NCI-H1436 (cell line): ENCODE measurements at places on chromosomes 4 and X.

GRCh38 chr4:156660465-156660864 lies 311.1 kb downstream of the PDGFC start:
- no peak for DNase-seq

- no peak for DNase-seq
Observed at GRCh38 chr4:39900966-39901365, 76.7 kb downstream of the PDS5A start.

DNA sequence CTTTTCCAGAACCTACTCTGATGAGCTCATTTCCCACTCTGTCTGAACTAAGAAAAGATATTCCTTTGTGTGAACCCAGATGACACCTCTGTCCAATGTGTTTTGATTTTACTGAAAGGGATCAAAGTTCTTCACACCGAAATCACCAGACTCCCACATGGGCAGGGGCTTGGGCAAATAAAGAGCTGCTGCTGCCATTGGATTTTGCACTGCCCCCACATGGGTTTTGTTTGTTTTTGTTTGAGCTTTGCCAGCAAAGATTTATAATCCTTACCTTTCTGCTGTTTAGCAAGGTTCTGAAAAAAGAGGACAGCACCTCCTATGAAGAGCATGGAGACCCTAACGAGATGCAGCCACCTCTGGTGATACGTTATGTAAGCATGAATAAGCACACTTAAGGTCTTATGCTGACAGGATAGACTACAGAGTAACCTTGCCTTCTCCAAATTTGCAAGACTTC lies 44.3 kb downstream of the HSD17B13 start:
- no peak for DNase-seq

GRCh38 chr4:119039779-119040178 lies 95.9 kb upstream of the MYOZ2 start:
- DNase-seq: no peak

DNA sequence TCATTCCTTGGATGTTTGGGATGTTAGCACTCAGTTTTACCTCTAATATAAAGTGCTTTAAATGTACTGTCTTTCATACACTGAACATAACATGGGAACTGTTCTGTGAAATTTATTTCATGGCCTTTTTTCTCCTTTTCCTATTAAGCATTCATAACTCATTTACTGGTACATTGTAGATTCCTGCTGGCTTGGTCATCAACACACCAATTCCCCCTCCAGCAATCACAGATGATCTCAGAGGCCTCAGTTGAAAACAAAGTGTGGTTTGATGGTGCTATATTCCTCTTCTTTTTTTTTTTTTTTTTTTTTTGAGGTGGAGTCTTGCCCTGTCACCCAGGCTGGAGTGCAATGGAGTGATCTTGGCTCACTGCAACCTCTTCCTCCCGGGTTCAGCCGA lies 61.9 kb upstream of the FAM47B start:
- no peak for DNase-seq
